Stimulated activated CD4-positive, alpha-beta T cell treated with anti-CD3 and anti-CD28 coated beads, Interleukin-15, amount 100 ng/mL, for 24 hours (primary cell): ENCODE measurements at places on chromosomes 6 and 20.

DNA sequence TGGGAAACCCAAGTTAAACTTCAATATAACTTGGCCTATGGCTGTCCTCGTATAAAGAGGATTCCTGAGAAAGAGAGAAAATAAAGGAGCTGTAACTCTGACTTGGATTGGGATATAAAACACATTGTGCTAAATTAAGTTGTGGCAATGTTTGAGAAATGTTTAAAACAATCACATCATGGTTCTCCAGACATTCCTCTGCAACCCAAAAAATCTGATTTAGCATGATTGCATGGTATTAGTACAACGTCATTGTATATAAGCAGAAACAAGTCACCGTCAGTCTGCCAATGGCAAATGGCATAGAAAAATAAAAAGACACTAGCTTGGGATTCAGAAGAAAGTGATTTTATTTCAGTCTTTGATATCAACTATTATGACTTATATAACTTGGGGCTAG, 140.2 kb upstream of the FAM83B start:
- DNase-seq, result no peak

GRCh38 chr20:45892828-45893500, 1.8 kb downstream of the CTSA start:
- peak; percentile 32 for DNase-seq

GRCh38 chr6:17096652-17097051, 5.2 kb upstream of the STMND1 start:
- DNase-seq, result no peak

- DNase-seq, result no peak
Observed at GRCh38 chr6:38767560-38767959, 52.4 kb downstream of the DNAH8 start.

DNA sequence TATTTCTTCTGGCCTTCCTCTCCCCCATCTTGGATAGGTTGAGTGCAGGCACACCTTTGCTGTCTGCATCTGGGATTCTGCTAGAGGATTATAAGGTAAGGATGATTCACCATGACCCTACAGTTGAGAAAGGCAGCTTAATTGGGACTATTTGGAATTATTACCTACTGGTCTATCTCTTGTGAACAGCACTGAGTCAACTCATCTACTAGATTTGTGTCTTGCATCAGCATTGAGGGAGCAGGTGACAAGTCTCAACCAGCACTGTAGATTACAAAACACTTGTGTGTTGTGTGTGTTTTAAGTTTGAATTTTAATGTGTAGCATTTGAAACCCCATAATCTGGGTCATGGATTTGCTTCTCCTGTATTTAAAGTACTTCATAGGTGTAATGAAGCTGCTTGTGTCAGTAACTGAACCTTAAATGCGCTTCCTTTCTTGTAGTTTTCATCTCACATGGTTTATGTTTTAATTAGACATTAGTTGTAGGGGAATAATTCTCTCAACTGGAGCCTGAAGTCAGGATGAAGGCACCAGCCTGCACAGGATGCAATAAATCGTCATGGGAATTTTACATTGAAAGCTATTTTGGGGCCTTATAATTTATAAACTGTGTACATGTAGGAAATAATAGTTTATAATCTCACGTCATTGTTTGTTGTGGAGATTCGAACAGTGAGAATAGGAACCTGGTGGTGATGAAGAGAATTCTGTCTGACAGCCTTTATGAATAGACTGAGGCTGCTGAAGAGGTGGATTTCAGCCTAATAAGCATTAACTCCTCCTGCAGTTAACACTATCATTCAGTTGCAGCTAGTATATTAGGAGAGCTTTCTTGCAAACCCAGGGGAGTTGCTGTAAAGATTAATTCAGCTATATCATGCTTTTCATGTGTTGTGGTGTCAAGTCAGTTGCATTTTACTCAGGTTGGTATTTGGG, 125.1 kb downstream of the JARID2 start:
- no peak for DNase-seq

- DNase-seq, result no peak
Observed at GRCh38 chr20:62947532-62948300, 4.8 kb upstream of the SLC17A9 start.

DNA sequence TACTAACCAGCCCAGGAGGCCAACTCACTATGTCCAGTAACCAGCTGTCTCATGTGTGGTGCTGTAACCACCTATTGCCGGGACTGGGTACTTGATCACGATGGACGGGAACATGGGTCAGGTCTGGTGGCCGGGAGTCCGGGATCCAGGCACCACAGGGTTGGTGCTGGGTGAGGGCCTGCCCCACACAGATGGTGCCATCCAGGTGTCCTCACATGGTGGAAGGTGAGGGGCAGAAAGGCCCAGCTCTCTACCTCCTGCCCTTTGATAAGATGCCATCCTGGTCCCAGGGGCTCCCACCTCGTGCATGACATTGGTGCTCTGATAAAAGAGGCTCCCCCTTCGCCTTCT, 116.3 kb downstream of the TAF4 start:
- no peak for DNase-seq

DNA sequence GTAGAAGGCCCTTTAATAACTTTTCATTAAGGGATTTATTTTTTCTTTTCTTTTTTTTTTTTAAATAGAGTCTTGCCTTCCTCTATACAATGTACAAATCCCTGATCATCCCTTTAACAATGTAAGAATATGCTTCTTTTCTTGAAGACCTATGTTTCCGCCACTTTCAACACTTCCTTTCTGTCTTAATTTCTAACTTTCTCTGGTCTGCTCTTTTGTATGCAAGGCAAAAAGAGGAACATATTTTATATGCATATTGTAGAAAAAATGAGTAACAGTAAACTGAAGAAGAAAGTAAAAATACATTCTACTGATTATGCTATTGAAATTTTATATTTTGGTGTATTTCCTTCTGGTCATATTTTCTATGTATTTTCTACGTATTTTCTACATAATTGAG, 484.7 kb downstream of the TFAP2B start:
- DNase-seq, result no peak

DNA sequence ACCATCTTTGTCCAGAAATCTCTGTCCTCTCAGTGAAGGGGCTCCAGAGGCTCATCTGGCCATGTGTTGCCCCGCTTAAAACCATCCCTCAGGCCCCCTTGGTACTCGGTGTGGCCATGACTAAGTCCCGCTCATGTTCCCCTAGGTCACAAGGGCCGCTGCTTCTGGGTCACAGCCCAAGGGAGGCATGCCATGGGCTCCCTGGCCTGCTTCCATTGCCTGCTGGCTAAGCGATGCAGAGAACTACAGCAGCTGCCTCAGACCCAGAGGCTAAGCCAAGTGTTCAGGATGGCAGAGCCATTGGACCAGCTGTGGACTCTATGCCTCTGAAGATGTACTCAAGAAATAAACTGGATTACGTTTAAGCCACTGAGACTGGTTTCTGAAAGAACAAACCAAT, 95.5 kb downstream of the ZFP64 start:
- DNase-seq, result no peak

DNA sequence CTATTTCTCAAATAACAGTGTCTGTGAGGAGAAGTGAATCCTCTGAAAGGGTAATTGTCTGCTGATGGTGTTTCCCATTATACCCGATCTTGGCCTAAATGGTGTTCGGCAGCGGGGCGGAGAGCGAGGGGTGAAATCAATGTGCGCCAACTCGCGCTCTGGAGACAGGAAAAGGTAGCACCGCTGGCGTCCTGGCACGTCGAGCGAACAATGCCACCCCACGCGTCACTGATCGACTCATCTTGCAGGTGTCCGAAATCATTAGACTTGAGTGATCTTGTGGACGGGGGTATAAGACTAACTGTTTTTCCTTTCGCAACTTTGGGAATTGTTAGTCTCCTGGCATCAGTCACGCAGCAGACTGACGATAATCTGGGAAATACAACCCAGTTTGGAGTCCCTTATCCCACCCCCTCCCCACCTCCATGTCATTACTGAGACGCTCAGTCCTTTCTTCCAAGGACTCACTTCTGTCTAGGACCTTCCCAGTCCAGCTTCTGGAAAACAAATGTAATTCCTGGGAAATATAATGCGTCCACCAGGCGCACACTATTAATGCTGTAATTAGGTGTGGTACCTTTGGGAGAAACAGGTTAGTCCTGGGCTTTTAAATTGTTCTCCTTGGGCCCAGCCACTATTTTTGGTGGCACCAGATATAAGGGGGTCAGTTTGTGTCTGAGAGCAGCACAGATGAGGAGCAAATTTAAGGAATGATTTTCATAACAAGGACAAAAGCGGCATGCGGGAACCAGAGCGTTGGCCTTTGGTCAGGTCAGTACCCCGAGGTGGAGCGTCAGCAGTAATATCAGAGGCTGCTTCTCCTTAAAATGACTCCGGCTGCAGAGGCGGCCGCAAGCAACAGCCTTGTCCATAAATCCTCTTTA, 2.3 kb downstream of the LINC00237 start:
- DNase-seq, result peak; percentile 26

GRCh38 chr6:10151144-10151915, 263.5 kb downstream of the TFAP2A start:
- no peak for DNase-seq

DNA sequence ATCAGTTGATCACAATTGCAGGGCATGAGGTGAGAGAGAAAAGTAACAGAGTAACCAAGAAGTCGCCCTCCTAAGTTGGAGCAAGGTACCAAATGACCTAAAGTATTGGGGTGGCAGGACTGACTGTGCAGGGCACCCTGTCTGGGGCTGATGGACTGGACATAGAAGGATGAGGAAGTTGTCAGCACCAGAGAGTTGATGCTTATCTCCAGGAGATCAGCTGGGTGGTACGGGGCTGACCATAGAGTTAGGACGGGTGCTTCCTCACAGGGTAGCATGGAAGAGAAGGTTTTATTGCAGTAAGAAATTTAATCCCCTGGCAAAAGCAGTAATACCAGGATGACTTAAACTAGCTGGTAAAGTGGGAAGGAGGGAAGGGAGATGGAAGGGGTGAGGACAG, 66.7 kb downstream of the TMEM170B start:
- no peak for DNase-seq

GRCh38 chr6:53090576-53090975, 25.4 kb downstream of the FBXO9 start:
- no peak for DNase-seq

DNA sequence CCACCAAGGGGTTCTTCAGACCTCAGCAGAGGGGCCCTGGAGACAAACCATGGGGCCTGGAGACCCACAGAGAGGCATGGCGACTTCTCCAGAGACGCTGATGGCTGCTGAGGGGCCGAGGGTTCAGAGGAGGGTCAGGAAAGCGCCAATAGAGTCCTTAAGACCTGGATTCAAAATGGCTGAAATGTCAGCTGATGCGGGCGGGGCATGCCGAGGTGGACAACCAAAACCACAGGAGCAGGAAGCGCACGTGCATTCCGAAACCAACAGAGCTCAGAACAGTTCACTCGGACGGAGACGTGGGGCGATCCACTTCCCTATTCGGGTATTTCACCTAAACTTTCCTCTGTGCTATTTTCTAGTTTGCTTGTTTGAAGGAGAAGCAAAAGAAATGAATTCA, 99.9 kb upstream of the RIN2 start:
- no peak for DNase-seq

GRCh38 chr6:168148231-168148849, 69.3 kb upstream of the FRMD1 start:
- DNase-seq, result no peak

DNA sequence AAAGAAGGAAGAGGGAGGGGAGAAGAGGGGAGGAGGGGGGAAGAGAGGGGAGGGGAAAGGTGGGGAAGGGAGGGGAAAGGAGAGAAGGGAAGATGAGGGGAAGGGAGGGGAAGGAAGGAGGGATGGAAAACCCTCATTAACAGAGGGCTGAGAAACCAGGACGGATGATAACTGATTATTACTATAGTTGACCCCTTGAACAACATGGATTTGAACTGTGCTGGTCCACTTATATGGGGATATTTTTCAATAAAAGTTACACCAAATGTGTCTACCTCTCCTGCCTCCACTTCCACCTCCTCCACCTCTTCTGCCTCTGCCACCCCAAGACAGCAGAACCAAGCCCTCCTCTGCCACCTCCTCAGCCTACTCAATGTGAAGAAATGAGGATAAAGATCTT, 184.1 kb upstream of the ARID1B start:
- DNase-seq, result no peak

DNA sequence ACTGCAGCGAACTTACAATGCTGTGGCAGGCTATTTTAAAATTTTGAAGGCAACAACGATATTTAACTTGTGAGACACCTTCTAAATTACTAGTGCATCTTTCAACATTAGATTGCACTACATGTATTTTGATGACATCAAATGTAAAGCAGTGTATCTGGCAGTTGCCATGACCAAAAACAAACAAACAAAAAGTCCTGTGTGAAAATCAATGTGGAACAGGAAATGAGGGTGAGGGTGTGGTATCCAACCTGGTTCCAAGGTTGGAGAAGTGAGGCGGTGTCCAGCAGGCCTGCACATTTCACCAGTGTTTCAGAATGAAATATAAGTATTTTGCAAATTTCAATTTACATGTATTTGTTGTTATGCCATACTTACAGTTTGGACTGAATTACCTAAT, 112.0 kb downstream of the LAMP5 start:
- no peak for DNase-seq

GRCh38 chr20:23013429-23013828, 21.7 kb upstream of the SSTR4 start:
- no peak for DNase-seq

DNA sequence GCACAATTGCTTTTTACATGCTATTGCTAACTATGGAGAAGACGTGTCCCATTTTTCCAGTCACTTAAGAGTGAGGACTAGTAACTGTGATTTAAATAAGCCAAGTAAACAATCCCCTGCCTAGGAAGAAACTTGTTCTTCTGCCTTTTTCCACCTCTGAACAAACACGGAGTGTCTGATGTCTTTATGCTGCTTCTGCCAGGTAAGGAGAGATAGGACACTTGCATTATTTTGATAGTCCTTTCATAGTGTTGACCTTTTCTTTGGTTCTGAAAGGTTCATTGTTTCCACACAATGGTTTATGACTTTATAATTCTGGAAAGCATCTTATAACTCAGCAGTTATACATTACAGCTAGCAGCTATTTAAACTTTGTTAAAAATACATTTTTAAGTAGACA, 8.4 kb downstream of the LRP11 start:
- DNase-seq, result no peak

DNA sequence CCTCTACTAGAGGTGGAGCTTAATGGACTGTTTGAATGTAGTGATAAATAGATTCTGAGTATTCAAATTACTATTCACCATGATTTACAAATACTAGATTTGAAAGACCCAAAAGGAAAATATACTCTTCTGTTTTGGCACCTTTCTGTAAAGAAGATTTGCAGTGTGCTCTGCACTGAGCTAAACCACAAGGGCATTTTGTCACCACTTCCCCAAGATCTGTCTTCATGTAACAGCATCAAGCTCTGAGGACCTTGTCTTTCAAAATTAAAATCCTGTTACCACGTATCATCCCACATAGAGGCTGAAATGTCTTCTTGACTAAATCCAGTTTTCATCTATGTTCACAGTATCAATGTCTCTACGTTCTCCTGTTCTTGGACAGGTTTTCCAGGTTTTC, 3.3 kb upstream of the PGK2 start:
- no peak for DNase-seq

GRCh38 chr20:14470977-14471661, 133.7 kb upstream of the FLRT3 start:
- no peak for DNase-seq

DNA sequence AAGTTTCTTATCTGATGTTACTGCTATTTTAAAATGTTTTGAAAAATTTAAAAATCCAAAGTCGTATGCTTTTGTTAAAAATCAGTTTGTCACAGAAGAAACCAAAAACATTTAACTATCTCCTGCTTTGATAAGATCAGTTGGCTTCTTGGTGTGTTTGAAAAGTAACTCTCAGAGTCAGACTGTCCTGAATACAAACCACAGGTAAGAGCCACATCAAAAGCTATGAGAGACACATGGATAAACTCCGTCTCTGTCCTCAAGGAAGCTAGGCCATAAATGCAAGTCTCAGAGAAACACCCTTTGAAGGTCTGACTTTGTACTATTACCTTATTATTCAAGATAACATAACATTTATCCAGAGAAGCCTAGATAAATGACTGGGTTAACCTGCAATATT, 7.7 kb downstream of the HBS1L start:
- DNase-seq, result no peak
